ENCODE measurements at places on chromosomes 1 and 21. TPM values are rescaled to one million over a fixed set of nuclear protein-coding genes. Genes with fewer than 3 reads are reported as not detected.

DNA sequence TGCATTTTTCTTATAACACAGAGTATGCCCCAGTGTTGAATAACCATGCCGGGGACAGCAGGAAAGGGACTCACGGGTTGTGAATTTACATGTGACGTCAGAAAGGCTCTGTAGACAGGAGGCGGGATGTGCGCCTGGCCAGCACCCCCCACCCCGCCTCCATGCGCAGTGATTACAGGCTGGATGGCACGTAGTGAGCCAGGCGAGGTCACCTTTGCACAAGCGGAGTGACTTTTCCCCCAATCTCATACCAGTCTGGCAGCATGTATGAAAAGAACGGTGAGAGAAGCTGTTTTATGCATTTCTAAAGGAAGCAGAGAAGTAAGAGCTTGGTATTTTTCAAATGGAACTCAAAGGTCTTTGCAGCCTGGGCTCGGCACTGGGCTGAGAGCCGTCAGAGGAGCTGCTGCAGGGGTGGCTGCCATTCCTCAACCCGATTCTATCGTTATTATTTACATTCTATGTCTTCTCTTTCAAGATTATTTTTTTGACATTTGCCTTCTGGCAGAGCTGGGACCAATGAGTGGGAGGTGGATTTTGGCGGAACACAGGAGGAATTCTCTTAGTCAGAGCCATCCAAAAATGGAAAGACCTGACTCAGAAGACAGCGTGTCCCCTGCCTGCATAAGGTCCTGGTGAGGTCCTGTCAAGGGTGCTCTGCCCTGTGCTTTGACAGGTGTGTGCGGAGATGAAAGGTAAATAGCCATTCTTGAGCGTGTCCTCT, 115.6 kb upstream of the SLC45A1 start:
- peak; percentile 59 for DNase-seq

GRCh38 chr1:101323535-101323934, 86.7 kb downstream of the S1PR1 start:
- DNase-seq = no peak

DNA sequence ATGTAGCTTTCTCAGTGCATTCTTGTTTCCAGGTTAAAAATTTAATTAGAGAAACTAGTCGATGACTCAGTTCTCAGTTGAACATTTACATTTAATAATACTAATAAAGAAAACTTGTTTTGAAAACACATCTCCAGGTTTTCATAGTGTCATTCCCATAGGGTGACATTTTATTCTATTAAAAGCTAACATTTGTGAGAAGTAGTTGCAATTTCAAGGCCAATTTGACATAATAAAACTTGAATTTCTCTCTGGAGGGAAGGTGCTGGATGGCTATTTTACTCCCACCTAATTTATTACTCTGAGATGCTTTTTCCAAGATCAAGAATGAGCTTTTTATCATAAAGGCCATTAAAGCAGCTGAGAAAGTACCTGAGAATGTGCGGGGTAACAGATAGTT, 16.6 kb downstream of the HUNK start:
- no peak for DNase-seq

Gene OPRD1
- total RNA-seq = not detected

Gene MYOG
- not detected for total RNA-seq
